Peyer's patch (tissue), 4 donors: ENCODE measurements at places on chromosomes 1 and 21. TPM values are rescaled to one million over a fixed set of nuclear protein-coding genes. Genes with fewer than 3 reads are reported as not detected.

- DNase-seq, result no peak
- H3K4me1 ChIP-seq, result no peaks in the 10 kb centered on the region
- H3K27ac ChIP-seq, result no peak overlapping the region
- no peaks in the 10 kb centered on the region for H3K36me3 ChIP-seq
- H3K4me3 ChIP-seq, result no peak overlapping the region
- H3K27me3 ChIP-seq, result peaks cover 4% of the 10 kb centered on the region
Observed at GRCh38 chr1:227562933-227563323, 428 bp upstream of the ZNF678 start.

DNA sequence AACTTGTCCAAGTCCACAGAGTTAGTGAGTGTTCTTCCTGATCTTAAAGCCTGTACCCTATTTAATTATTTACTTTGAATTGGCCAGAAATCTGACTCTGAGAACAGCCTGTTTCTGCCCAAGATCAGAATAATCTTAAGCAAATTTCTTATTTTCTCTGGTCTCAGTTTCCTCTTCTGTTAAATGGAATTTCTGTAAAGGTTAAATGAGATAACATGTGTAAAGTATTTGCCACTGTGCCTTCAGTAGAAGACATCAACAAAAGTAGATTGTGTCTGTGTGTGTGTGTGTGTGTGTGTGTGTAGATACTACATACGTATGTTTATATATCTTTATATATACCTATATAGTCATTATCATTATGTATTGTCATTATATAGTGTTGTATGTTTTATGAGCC, 124.2 kb upstream of the FGGY start:
- no peak overlapping the region for H3K4me3 ChIP-seq
- H3K36me3 ChIP-seq, result no peaks in the 10 kb centered on the region
- no peaks in the 10 kb centered on the region for H3K4me1 ChIP-seq
- DNase-seq, result no peak

DNA sequence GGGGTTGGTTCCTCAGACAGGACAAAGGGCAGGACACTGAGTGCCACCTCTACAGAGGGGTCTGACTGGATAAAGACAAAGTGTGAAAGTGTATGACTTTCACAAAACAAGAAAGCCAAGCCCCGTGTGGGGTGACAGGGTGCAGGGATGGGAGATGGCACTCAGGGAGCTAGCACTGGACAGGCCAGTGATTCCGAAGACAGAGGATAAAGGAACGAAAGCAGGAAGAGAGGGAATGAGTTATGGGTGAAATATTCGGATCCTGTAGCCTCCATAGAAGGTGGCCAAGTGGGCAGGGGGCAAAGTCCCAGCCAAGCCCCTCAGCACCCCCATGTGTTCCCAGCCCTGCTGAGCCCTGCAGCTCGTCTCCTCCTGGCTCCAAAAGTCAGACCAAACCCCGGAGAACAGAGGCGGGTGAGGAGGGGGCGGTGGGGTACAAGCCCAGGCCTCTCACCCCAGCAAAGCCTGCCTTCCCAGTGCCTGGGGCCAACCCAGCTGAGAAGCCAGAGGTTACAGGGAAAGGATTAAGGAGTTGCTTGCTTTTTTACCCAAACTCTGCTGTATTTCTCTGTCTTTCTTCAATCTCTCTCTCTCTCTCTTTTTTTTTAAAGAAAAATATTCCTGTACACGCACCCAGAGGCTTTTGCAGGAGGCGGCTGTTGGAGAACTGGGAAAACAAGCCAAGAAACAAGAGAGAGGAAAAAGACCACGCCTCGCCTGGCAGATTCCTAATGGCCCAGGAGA, 14.0 kb upstream of the WASF2 start:
- H3K36me3 ChIP-seq, result no peaks in the 10 kb centered on the region
- DNase-seq, result no peak
- peaks cover 28% of the 10 kb centered on the region for H3K4me1 ChIP-seq
- H3K27me3 ChIP-seq, result no peaks in the 10 kb centered on the region
- H3K27ac ChIP-seq, result peak overlapping the region; percentile 63
- H3K4me3 ChIP-seq, result no peak overlapping the region

GRCh38 chr21:43289442-43289841, 120.6 kb downstream of the CRYAA start:
- H3K36me3 ChIP-seq, result no peaks in the 10 kb centered on the region
- H3K4me3 ChIP-seq, result no peak overlapping the region
- H3K27ac ChIP-seq, result no peak overlapping the region
- no peaks in the 10 kb centered on the region for H3K27me3 ChIP-seq
- no peak for DNase-seq

The CD1E gene
- not detected for total RNA-seq

GRCh38 chr1:77487631-77488030, 194.8 kb downstream of the ZZZ3 start:
- DNase-seq, result no peak
- no peaks in the 10 kb centered on the region for H3K27me3 ChIP-seq
- no peak overlapping the region for H3K27ac ChIP-seq
- no peaks in the 10 kb centered on the region for H3K36me3 ChIP-seq
- H3K4me3 ChIP-seq, result no peak overlapping the region

GRCh38 chr1:24319312-24319863, at the start of gene GRHL3:
TSS of gene GRHL3 (plus strand) at chr1:24319357. CDS start at chr1:24319552, 195 bp downstream.
- no peak within 1 kb of the TSS for H3K27ac ChIP-seq
- peak within 1 kb of the TSS; percentile 35 for H3K4me3 ChIP-seq
- H3K4me1 ChIP-seq, result peaks cover 3% of the 10 kb centered on the region

- H3K36me3 ChIP-seq, result peaks cover 5% of the 10 kb centered on the region
- no peak for DNase-seq
- no peaks in the 10 kb centered on the region for H3K27me3 ChIP-seq
- H3K27ac ChIP-seq, result no peak overlapping the region
- no peaks in the 10 kb centered on the region for H3K4me1 ChIP-seq
- H3K4me3 ChIP-seq, result no peak overlapping the region
Observed at GRCh38 chr1:55131218-55131617, 83.9 kb downstream of the USP24 start.

DNA sequence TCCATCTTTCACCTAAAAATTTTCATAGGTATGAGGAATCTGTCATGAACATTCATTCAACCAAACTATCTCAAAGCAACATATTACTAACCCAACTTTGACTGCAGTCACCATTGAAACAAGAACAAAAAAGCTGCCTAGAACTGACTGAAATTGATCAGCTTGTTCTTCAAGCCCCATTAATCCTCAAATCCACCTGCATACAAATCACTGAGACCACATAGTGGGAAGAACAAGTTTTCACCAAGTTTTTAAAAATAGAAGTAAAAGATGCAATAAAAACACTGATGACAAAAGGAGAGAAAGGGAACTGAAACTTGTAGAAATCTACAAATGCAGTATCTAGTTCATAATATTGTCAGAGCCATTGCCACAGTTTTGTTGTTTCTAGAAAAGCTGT, 6.1 kb downstream of the SORT1 start:
- H3K27me3 ChIP-seq, result no peaks in the 10 kb centered on the region
- H3K4me1 ChIP-seq, result peaks cover 43% of the 10 kb centered on the region
- peak overlapping the region; percentile 19 for H3K27ac ChIP-seq
- H3K36me3 ChIP-seq, result no peaks in the 10 kb centered on the region
- H3K4me3 ChIP-seq, result no peak overlapping the region

The ZYG11B gene
- 21.4 TPM for total RNA-seq
